ENCODE measurements at places on chromosomes 5 and 9.

DNA sequence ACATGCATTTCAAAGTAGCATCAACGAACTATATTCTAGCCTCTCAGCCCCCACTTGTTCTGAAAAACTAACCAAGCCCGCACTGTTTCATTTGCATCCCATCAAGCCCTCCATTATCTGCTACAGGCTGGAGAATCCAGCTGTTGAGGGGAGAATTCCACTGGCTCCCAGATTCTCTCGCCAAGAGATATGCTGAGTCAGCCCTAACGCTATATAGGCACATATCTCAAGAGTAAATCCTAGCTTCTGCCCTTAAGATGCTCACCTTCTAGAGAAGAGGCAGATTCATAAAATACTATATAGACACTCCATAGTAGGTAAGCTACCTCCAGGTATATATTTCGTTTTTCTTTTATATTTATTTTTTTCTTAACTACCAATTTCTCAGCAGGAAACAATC, 266.4 kb upstream of the TARS1 start:
- DNase-seq: no peak

- DNase-seq: no peak
Measured at GRCh38 chr5:149820012-149820411, 89.9 kb downstream of the PPARGC1B start.

DNA sequence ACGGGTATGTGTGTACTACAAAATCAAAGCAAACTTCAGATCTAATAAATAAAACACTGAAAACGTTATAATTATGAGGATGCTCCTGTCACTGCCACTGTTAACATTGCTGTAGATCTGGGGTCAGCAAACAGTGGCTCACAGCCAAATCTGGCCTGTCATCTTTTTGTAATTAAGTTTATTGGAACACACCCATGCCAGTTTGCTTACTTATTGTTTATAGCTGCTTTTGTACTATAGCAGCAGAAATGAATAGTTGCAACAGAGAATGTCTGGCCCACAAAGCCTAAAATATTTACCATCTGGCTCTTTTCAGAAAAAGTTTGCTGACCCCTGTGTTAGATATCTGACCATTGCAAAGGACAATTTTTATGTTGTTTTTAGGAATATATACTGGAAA, 32.1 kb downstream of the PRRC1 start:
- DNase-seq: no peak

DNA sequence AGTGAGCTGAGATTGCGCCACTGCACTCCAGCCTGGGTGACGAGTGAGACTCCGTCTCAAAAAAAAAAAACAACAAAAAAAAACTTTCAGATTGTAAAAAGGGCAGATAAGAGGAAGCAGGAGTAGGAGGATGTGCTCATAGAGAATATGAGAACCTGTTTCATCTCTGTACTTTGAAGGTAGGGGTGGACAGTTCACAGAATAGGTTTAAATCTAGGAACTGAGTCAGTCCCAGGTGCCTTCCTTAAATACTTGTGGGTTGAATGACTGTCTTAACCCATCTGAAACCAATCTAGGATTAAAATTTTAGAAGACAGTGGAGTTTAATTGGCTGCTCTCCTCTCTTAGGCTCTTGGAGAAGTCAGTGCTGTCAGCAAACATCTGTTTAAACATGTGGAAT, 12.4 kb downstream of the POLK start:
- DNase-seq: no peak

DNA sequence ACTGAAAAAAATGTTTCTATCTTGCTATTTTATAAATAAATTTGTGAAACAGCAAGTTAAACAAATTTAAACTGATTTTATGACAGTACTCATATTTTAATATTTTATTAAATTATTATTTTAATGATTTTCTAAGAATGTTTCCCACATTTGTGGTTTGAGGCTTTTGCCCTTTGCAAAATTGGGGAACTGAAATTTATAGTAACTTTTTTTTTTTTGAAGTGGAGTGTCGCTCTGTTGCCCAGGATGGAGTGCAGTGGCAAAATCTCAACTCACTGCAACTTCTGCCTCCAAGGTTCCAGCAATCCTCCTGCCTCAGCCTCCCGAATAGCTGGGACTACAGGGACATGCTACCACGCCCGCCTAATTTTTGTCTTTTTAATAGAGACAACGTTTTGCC, 7.2 kb upstream of the ADGRV1 start:
- no peak for DNase-seq

GRCh38 chr9:4741365-4742089, 525 bp upstream of the AK3 start:
- no peak for DNase-seq

- no peak for DNase-seq
Measured at GRCh38 chr5:137367951-137368350, 131.2 kb downstream of the SPOCK1 start.

GRCh38 chr5:318341-318897, 3.1 kb upstream of the AHRR start:
- DNase-seq: no peak

DNA sequence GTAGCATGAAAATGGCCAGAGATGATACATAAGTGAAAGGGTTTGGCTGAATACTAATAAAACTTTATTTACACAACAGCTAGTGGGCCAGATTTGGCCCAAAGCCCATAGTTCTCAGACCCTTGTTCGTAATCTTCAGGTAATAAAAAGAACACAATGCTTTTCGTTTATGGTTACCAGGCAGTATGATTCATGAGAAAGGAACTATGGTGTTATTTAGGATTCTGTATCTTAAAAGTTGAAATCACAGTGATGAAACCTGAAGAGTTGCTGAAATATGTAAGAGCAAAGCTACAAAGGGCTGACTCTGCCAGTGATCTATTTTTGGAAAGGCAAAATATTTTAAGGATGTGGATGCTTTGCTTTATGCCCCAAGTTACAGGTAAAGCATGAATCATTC, 192.7 kb downstream of the SMC2 start:
- DNase-seq: no peak

DNA sequence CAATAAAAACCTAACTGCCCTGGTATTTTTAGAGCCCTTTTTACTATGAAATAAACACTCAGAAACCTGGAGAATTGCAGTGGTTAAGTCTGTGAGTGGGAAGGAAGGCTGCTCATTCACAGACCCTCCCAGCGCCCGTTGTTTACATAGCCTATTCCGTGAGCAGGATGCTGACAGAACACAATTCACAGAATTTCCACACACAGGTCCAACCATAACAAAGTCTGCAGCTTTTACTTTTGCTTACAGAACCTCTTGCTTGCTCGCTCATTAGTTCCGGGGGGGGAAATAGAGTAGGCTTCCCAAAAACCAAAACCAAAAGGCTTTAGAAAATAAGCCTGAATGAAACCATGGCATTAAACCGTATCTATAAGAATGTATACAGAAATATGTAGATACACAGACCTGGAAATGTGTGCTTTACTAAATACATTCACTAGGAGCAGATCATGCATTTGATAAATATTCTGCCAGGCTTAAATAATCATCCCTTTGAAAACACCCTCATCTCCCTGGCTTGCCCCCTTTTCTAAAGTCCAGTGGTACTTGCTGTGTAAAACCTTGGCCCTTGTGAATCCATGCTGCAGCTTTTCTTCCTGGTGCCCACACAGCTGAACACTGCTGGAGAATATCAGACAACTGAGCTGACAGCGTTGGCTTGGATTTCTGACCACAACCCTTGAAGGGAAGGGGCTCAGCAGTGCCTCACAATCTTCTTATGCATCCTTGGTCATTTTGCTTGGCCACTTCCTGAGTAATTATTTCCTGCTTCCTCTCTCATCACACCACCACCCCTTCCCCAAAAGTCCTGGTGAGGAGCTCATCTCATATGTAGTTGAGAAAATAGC, 128.0 kb downstream of the FANCC start:
- DNase-seq: no peak

- no peak for DNase-seq
Measured at GRCh38 chr9:112157087-112157486, 18.0 kb downstream of the SUSD1 start.

GRCh38 chr9:112648624-112649023, 69.3 kb downstream of the INIP start:
- DNase-seq: no peak

- no peak for DNase-seq
Measured at GRCh38 chr5:32499261-32499660, 54.7 kb upstream of the ZFR start.

GRCh38 chr5:142015781-142016533, 3.1 kb upstream of the GNPDA1 start:
- no peak for DNase-seq

DNA sequence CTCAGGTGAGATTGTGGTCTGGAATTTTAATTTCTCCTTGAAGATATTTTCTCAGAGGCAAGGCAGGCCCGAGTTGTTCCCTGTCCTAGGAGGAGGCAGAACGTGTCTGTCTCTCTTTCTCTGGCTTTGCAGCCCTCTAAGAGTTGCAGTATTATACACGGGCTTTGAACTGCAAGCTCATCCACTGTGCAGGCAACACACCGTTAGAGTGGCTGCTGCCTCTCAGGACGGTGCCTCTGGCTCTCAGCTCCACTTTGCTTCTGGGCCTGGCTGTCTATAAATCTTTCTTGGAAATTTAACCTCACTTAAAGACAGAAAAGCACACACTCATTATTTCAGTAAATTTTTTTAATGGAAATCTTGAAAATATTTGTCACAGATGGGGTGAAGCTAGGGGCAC, 170.1 kb upstream of the ADCY2 start:
- DNase-seq: no peak

- DNase-seq: no peak
Measured at GRCh38 chr5:88396751-88397281, 128.2 kb upstream of the TMEM161B start.

GRCh38 chr9:109383947-109384346, 63.1 kb upstream of the EPB41L4B start:
- no peak for DNase-seq

All from NCI-H2029 treated with DMSO at 0.1 percent for 48 hours (cell line).